ENCODE measurements at places on chromosomes 13 and 19.

GRCh38 chr19:18135712-18136584, 17.0 kb upstream of the PIK3R2 start:
- DNase-seq: no peak

- no peak for DNase-seq
These were observed 23.5 kb downstream of the ARL11 start for GRCh38 chr13:49651570-49652354.

GRCh38 chr13:60514891-60515290, 117.9 kb downstream of the TDRD3 start:
- no peak for DNase-seq

- DNase-seq: no peak
These were observed 122.6 kb upstream of the GJB6 start for GRCh38 chr13:20354722-20355121.

- no peak for DNase-seq
These were observed 1.2 kb downstream of the WDR83 start for GRCh38 chr19:12667731-12668302.

- no peak for DNase-seq
These were observed 6.8 kb downstream of the ADAT3 start for GRCh38 chr19:1911995-1912394.

DNA sequence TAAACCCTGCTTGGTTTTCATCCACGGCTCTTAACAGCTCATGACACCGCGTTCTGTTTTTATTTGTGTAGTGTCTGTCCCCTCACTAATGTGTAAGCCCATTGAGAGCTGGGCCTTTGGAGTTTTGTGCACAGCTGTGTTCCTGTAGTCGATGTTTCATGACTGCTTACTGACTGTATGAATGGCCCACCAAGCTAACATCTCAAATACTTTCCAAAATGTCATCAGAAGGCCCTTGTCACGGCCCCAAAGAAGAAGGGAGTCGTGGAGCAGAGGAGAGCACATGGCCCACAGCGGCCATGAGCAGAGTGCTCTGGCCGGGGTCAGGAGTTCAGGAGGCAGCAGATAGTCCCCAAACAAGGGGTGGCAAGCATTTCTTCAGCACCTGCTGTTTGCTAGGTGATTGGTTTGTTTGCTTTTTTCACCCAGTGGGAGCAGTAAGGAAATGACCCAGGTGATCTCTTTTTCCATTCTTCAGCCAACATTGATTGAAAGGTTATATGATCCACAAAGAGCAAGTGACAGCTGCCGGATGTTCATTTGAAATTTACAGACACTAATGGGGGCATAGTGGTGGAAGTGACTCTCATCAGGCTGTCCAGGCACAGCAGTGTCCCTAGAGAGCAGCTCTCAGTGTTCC, 315.2 kb downstream of the ATP8A2 start:
- DNase-seq: no peak

Data from stimulated activated CD4-positive, alpha-beta T cell treated with anti-CD3 and anti-CD28 coated beads, TNF-alpha, amount 100 ng/mL, for 4 hours (primary cell).